Mucosa of gallbladder (tissue), 1 donor: ENCODE measurements at places on chromosomes 5 and 9. TPM values are rescaled to one million over a fixed set of nuclear protein-coding genes. Genes with fewer than 3 reads are reported as not detected.

The PCDHB16 gene
- 3.0 TPM for total RNA-seq

The SCGB3A2 gene
- not detected for total RNA-seq

The RASEF gene
- 30.3 TPM for total RNA-seq

GRCh38 chr5:24381861-24382489 is 262.8 kb downstream of the CDH10 start:
- no peak for DNase-seq

DNA sequence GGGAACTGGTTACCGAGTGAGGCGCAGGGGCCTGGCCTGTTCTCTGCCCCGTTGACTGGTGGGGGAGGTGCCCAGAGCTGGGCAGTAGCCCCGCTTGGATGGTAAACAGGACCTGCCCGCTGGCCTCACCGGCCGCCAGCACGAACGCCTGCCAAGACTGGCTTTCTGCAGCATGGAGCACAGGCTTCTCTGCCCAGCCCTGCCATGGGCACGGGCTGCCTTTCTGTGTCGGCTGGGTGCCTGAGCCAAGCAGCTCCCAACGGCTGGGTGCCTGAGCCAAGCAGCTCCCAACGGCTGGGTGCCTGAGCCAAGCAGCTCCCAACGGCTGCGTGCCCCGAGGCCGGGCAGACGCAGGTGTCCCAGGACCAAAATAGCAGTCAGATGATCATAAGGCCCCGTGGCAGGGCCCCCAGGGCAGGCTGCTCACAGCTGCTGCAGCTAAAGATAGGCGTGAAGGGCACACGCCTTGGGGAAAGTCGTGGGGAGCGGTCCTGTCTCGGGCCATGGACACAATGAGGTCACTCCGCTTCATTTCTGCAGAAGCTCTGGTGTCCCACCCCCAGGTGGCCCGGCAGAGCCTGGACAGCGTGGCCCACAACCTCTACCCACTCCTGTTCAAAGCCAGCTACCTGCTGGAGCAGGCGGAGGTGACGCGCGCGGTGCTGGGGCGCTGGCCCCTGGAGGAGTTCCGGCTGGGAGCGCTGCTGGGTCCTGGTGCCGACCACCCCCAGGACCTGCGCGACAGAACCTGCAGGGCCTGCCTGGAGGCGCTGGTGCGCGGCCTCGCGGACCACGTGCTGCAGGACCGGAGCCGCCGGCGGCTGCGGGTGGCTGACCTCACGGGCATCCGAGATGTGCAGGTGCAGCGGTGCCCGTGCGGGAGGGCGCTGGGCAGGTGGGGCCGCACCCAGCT is at the start of gene LRRC14B:
Gene LRRC14B, plus strand, starts transcription at position 460 of the 913 bp plus-strand sequence. Its CDS starts 44 bp downstream, at position 504.
- peak; percentile 29 for DNase-seq

GRCh38 chr5:37717613-37718431 is 122.0 kb downstream of the GDNF start:
- DNase-seq: peak; percentile 82

- no peak for DNase-seq
Measured at GRCh38 chr9:995781-996180, 19.3 kb downstream of the DMRT3 start.

DNA sequence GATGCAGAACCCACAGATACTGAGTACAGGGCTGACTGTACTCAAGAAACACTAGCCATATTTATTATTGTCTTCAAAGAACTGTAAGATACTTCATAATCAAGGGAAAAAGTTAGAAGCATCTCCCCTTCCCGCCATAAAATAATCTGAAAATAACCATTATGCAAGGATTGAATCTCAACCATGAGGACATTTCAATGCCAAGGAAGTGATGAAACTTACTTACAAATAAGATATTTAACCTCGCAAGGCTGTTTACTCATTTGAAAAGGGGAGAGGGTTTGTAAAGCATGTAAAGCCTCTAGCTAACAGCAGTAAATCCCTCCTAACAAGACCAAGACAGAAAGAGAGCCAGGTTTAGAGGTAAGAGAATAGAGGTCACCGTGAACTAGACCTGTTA is 6.3 kb downstream of the MYO10 start:
- no peak for DNase-seq

The OR13F1 gene
- not detected for total RNA-seq

DNA sequence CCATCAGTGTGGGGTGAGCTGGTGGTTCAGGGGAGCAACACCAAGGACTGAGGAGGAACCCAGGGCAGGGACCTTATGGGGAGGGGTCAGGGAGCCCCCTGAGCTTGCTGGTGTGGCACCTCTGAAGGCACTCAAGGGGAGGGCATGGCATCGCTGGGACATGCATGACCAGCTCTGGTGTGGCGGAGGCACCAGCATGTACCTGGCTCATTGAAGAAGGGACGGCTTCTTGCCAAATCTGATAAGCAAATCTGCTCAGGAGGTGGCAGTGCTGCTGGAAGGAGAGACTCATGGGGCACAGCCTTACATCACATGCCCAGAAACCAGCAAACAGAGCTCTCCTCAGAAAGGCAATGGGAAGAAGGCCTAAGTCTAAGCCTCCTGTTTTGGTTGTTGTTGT is 421.8 kb downstream of the SEMA5A start:
- peak; percentile 71 for DNase-seq
